HepG2 (cell line): ENCODE measurements at places on chromosomes 11 and 22. TPM values are rescaled to one million over a fixed set of nuclear protein-coding genes. Genes with fewer than 3 reads are reported as not detected.

FAM83F gene
- not detected in 2 replicates for total RNA-seq

RASD2 gene
- total RNA-seq, result not detected in 2 replicates

RTN4R gene
- 0.11 and 0.22 TPM in 2 replicates for total RNA-seq

MPEG1 gene
- total RNA-seq, result not detected in 2 replicates

BIRC3 gene
- total RNA-seq, result 4.2 and 7.5 TPM in 2 replicates

HORMAD2 gene
- not detected in 2 replicates for total RNA-seq

PRG3 gene
- total RNA-seq, result not detected in 2 replicates

GLB1L2 gene
- total RNA-seq, result 0.27 and 0.69 TPM in 2 replicates

RAPSN gene
- 0.60 and 1.2 TPM in 2 replicates for total RNA-seq

TRIM34 gene
- 0.42 and 0.72 TPM in 2 replicates for total RNA-seq

LRRC10B gene
- total RNA-seq, result not detected in 2 replicates

PDXP gene
- total RNA-seq, result 46.1 and 58.2 TPM in 2 replicates

SEPTIN5 gene
- not detected in 2 replicates for total RNA-seq

DNA sequence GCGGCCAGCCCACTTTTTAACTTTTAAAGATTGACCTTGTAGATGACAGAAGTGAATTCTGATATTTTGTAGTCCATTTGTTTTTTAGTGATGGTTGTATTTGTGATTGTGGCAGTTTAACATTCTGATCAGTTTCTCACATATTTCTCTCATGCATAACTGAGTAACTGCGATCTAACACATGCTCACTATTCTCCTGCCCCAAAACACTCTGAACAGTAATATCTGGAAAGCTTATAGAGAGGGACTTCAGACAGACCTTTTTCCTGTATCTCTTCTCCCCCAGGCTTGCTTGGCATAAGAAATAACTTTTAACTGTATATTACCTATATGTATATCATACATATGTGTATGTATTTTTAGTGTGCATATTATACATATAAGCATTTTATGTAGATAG lies 37.3 kb upstream of the MYO18B start:
- no peak for DNase-seq

- DNase-seq, result no peak
These were observed 71.1 kb downstream of the LARGE2 start for GRCh38 chr11:45993531-45994001.

DNA sequence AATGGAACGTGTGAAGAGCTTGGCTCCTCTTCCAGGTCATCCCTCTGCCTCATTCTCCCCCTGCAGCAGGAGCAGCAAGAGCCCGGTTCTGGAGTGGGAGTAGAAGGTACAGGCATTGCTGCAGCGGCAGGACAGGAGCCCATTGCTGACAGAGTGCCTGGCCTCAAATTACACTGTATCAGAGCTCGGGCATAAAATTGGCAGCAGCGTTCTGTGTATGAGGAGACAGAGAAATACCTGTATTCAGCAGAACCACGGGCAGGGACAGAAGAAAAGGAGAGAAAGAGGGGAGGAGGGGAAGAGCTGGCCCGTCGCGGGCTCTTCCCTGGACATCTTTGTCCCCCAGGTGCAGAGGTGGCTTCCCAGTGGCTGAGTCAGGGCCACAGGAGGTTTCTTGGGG lies 2.6 kb upstream of the NCF4 start:
- DNase-seq, result no peak

GRCh38 chr11:77026743-77027142 lies 7.5 kb upstream of the B3GNT6 start:
- no peak for DNase-seq

- no peak for DNase-seq
These were observed 245.9 kb downstream of the MIAT start for GRCh38 chr22:26903030-26903856.

DNA sequence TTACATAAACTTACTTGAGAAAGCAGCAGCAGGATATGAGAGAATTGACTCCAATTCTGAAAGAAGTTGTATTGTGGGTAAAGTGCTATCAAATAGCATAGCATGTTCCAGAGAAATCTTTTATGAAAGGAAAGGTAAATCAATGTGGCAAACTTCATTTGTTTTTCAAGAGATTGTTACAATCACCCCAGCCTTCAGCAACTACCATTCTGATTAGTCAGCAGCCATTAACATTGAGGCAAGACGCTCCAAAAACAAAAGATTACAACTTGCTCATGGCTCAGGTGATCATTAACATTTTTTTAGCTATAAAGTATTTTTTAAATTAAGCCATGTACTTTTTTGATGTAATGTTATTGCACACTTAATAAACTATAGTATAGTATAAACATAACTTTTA lies 357.2 kb downstream of the TMEM135 start:
- DNase-seq, result no peak

DNA sequence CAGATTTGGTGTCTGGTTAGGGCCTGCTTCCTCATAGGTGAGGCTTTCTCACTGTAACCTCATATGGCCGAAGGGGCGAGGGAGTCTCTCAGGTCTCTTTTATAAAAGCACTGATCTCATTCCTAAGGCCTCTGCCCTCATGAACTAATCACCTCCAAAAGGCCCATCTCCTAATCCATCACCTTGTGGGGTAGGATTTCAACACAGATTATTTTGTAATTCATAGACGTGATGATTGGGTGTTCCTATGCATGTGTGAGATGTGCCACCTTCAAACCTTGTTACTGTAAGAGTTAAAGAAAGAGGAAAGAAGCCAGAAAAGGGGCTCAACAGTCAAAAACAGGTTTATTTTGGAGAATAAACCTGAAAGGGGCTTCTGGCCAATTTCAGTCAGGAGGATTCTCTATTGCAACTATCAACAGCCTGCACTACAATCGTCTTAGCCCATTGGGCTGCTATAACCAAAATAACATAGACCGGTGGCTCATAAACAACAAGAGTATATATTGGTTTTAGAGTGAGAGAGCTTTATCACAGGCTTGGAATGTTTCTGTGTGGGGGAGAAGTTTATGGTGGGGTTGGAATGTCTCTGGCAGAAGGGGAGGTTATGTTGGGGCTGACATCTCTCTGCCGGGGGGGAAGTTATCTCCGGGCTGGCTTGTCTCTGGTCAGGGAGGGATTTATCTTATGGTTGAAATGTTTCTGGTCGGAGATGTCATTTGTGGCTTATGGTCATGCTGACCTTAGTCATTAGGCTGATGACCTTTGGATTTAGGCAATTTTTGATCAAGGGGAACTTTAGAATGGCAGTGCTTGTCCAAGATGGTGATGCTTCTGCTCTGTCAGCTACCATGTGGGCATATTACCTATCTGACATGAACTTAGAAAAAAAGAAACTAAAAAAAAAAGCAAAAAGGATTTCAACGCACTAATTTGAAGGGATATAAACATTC lies 35.1 kb downstream of the CSF2RB start:
- no peak for DNase-seq

DNA sequence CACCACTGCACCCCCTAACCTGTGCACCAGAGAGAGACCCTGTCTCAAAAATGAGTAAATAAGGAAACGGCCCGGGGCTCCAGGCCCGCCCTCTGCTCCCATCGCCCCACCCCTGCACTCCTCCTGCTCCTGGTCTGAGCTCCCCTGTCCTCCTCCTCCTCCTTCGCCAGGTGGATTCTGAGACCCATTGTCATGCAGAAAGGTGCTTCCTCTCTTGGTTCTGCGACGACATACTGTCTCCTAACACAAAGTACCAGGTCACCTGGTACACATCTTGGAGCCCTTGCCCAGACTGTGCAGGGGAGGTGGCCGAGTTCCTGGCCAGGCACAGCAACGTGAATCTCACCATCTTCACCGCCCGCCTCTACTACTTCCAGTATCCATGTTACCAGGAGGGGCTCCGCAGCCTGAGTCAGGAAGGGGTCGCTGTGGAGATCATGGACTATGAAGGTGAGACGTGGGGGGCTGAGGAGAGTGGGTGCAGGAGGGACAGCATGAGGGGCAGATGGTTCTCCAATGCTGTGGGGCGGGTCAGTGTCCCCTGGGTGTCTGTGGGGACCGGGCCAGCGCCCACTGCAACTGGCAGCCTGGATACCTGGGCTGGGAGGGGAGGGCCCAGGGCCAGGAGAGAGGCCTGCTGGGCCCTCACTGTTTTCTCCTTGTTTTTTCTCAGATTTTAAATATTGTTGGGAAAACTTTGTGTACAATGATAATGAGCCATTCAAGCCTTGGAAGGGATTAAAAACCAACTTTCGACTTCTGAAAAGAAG lies 3.1 kb upstream of the APOBEC3D start:
- no peak for DNase-seq

- DNase-seq, result no peak
These were observed 158.4 kb upstream of the SESN3 start for GRCh38 chr11:95389427-95389826.

- peak; percentile 54 for DNase-seq
These were observed at the start of gene PDGFD for GRCh38 chr11:104164028-104164520. PDGFD (minus strand) TSS chr11:104164147.

DNA sequence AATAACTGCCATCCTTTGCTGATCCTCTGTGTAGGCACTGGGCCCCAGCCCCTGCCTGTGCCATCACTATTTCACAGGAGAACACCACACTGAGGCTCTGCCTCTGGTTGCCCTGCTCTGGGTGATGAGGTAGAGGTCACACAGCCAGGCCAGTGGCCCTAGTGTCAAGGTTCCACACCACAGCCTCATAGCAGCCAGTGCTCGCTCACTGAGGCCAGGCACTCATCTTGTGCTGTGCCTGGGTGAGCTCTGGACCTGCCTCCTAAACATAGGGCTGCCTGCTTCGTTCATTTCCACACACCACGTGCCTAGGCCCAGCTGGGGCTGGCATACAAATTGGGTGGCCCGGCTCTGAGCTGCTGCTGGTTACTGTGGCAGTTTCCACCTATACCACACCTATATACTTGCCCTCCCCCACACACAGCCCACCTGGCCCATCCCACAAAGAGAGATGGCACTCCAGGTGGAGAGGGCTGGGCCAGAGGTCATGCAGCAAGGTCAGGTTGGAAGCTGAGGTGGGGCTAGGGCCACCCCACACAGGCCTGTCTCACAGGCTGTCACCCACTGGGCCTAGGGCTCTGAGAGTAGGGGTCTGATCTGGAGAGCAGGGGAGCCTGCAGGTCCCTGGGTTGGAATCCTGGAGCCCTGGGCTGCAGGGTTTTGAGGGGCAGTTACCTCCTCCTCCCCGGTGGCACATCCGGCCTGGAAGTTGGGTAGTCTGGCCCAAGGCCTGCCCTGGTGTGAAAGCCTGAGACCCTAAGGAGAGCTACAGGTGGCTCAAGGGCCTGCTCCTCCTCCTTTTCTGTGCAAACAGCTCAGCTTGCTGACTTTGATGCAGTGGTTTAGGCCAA lies 11.2 kb downstream of the KCNQ1OT1 start:
- no peak for DNase-seq

DNA sequence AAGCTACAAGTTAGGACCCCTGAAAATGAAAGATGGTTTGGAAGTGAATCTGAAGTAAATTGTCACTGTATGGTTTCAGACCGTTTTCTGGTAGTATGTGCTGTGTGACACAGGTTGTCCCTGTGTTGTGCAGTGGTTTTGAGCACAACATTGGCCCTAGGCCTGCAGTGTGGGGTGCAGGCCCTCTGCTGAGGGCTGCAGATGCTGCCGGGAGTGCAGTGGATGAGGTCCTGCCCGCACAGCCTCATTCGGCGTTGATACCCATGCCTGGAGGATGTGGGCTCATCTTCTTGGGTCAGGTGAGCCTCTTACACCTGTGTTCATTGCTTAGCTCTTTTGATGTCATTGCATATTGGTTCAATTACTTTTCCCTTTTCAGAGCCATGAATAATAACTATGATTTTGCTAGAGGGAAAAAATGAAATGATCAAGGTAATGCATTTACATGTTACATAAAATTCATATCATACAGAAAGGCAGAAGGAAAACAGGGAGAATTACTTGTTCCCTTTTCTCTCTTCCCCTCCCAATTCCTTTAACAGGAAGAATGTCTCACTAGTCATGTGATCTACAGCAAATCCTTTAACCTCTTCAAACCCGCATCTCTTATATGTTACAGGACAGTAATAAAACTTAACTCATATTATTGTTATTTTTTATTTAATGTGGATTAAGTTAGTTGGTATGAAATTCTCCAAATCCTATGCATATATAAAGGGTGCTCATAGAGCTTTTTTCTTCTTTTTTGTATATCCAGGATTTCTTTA lies 48.7 kb downstream of the PTPRJ start:
- no peak for DNase-seq

- DNase-seq, result no peak
These were observed 390.3 kb downstream of the SHANK2 start for GRCh38 chr11:70862093-70862492.

- DNase-seq, result no peak
These were observed 514.5 kb downstream of the TBC1D22A start for GRCh38 chr22:47276991-47277390.

DNA sequence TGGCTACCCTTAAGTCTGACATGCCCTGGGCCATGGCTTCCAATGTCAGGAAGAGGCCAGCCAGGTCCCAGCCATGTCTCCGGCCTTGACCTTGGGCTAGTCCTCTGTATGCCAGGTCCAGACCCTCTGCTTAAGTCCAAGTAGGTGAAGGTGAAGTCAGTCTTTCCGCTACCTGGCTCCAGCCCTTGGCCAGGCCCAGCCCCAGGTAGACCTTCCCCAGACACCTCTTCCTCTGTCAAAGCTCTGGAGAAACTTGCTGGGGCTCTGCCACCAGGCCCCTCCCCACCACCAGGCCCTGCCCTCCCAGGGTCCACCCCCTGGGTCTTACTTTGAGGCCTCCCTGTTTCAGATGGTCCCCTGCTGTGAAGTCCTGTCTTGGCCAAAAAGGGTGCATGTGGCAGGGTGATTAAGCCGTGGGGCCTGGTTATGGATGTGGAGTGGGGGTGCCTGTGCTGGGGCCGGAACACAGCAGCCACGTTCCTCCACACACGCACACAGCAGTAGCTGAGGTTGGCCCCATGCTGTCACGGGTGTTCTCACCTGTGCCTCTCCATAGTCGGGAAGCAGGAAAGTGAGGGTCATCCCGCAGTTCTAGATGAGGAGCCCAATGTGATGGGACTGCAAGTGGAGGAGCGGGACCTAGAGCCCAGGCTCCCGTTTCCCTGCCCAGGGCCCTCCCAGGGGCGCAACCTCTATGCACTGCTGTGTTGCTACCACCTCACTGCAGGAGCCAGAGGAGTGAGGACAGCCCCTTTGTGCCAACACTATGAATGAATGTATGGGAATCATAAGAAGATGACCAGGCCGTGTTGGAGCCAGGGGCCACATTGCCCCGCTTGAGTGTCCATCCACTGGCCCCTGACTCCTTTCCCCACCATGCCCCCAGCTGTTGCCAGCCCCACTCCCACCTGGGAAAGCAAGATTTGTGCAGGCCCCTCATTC lies 72.2 kb downstream of the LINC01488 start:
- no peak for DNase-seq

GRCh38 chr11:34407121-34407813 lies 31.5 kb upstream of the CAT start:
- DNase-seq, result peak; percentile 9

DNA sequence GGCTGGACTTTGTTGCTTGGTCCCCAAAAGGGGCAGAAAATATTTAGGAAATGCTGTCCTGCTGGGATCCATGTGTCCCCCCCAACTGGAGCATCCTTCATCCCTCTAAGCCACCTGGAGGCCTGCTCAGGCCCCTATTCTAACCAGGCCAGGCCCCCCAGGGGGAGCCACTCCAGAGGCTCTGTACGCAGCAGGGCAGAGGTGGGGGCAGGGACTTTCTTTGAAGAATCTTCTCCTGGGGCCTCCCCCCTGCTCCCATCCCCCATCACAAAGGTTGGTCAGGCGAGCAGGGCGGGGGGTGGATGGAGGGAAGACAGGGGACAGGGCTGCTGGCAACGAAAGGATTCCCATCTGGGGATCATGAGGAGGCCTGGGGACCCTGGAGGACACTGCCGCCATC lies 170.8 kb downstream of the MN1 start:
- no peak for DNase-seq
